ENCODE measurements at places on chromosomes 4 and X.

GRCh38 chrX:100931925-100932285, 3.2 kb upstream of the XKRX start:
- no peak for DNase-seq

GRCh38 chr4:185911556-185912064, 99.6 kb upstream of the SORBS2 start:
- DNase-seq, result no peak

DNA sequence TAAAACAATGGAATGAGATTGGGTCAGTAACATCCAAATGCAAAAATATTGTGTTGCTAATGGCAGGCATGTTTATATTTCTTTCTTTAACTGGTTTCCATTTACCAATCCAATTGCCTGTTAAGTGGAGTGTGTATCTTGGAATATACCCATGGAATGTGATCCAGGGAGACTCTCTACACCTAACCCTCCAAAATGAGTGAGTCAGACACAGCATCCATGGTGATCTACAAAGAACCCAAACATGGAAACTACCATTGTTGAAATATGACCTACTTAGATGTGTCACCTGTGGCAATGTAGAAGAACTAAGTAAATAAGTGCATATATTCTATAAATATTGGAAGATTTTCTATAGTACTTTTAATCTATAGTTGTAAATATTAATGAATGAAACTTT, 110.3 kb downstream of the AREG start:
- DNase-seq, result no peak

DNA sequence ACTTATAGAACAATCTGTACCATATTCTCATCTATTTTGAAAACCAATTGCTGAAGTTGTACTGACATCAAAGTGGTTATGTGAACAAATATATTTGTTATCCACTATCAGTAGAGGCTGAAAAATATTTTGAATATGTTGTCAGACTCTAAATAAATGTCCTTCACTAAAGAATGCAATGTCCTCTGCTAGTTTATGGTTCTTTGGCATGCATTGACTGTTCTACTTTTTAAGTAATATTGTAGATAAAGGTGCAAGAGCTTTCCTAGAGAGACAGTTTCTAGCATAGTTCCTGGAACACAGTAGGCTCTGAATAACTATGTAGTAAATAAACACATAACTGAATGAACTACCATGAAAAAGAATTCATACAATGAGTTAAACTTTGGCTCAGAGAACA, 18.2 kb upstream of the COX7B2 start:
- DNase-seq, result no peak

GRCh38 chr4:39353478-39354253, 12.5 kb downstream of the RFC1 start:
- DNase-seq, result no peak

DNA sequence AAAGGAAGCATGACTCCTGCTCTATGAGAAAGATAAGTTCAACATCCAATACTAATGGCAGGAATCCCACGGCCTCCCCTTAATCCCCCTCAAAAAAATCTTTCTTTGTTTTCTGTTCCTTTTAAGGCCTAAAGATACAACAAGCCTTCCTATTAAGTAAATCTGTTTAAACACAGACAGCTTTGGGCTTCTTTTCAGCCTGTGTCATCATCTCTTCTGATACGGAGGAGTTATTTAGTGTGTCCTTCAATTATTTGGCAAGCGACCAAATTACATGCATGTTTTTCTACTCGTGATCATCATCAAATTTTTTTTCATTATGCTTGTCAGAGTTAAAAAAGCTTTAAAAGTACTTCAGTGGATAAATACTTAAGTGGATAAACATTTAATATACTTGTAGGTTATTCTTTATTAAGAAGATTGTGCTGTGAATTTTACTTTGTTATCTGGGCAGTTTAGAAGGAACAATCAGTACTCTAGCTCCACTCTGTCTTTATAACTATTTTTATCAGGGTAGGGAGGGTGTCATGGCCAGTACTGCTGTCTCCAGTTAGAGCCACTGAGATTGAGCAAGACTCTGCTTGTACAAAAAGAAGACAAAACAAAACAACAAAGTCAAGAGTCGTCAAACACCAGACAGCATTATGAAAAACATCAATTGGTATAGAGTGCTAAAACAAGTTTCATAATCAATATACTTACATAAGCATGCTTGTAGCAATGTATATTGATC, 210.7 kb downstream of the PRR32 start:
- no peak for DNase-seq

DNA sequence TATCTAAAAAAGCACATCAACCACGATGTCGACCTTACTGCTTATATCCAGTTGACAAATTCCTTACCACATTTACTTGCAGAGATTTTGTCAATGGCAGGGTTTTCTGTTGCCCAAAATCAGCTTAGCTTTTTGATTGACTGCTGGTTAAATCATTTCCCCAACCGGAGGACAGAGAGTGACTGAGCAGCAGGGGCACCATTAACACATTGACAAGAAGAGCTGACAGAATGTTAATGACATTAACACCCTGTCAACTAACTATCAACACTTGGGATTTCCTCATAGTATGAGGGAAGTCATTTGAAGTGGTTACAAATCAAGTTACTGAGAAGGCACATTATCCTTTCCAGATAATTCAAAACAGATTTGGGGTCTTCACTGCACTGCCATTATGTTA, 368.4 kb downstream of the RPA4 start:
- no peak for DNase-seq

DNA sequence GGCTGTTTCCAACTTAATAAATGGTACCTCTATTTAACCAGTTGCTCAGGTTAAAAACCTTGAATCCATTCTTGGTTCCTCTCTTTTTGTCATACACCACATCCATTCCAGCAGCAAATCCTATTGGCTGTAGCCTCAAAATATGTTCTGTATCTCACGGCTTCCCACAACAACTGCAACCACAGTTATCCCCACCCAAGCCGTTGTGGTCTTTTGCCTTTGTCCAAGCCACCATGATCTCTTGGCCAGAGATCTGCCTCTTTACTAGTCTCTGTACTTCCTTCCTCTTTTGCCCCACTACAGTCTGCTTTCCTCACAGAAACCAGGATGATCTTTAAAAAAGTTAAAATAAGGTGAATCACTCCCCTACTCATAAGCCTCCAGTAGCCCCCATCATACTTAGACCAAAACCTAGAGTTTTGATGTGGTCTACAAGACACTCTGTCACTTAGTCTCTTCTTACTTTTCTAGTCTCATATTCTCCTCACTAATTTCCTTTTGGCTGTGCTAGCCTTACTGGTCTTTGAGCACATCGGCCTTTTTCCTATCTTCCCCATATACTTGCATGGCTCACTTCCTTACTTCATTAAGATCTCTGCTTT, 10.3 kb downstream of the MAOA start:
- DNase-seq, result no peak

DNA sequence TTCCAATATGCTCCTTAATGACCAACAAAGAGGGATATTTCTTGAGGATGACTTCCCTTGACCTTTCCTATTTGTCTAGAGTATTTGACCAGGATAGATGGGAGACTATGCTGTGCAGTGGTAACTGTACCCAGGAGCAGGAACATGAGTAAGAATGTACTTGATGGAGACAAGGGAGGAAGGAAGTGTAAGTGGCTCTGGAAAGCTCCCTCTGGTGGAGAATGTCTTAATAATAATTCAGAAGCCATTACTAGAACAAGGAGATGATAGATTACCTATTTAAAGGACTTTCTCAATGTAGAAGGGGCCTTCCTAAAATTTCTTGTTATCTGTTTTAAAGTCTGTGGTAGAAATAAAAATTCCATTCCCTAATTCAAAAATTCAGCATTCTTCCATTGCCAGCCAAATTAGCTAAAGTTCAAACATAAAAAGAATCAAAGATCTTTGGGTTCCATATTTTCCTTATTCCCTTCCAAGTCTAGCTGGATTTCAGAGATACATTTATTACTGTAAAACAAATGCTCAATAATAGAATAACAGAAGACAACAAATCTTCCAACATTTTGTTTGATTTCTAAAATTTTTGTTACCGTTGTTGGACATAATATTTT, 83.8 kb downstream of the GRID2 start:
- no peak for DNase-seq

Data from activated CD8-positive, alpha-beta memory T cell treated with anti-CD3 and anti-CD28 coated beads, Interleukin-2, amount 50 U/mL, for 4 hours (primary cell).